Stimulated activated CD4-positive, alpha-beta T cell treated with anti-CD3 and anti-CD28 coated beads, Interleukin-15, amount 100 ng/mL, for 48 hours (primary cell): ENCODE measurements at places on chromosomes 13 and 19.

DNA sequence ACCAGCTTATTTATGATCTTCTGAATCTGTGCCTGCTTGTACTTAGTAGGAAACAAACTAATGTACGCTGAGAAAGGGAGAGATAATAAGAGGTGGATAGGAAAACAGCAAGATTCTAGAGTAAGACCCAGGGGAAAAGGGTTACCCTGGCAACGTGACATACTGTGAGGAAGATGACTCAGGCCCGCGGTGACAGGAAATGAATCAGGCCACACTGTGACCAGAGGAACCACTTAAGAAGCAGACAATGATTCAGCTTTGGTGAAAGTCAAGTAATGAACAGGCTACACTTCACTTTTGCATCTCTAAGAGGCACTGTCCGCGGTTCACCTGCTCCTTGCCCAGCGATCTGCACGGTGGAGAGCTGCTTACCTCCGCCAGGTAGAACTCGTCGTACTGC is 158.2 kb downstream of the NALCN start:
- peak; percentile 59 for DNase-seq

- DNase-seq, result no peak
These were observed 12.1 kb upstream of the SPART start for GRCh38 chr13:36358175-36358718.

GRCh38 chr19:632579-633067 is 714 bp downstream of the POLRMT start:
- DNase-seq, result peak; percentile 39

GRCh38 chr13:91278888-91279287 is 68.6 kb upstream of the MIR17HG start:
- no peak for DNase-seq

GRCh38 chr19:4061178-4061682 is 5.5 kb downstream of the ZBTB7A start:
- no peak for DNase-seq

DNA sequence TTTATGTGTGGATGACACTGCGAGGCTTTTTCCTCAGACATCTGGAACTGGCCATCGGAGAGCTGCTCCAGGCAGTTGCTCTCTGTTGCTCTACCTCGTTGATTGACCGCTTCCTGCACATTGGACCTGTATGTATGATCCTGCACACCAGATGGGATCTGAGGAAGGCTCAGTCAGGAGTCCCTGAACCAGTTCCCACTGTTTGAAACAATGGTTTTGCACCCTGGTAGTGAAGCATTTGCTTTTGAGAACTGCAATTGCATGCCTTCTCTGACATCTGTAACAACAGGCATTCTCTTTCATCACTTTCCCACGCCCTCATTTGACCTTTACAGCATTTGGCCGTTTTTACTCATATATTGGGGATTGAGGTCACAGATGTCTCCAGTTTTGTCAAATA is 61.1 kb upstream of the NPAS1 start:
- DNase-seq, result no peak

GRCh38 chr13:112601371-112601770 is 13.4 kb upstream of the TUBGCP3 start:
- DNase-seq, result no peak

- DNase-seq, result no peak
These were observed 38.3 kb upstream of the KCTD4 start for GRCh38 chr13:45238945-45239795.

GRCh38 chr19:42325896-42326771 is 699 bp downstream of the MEGF8 start:
- no peak for DNase-seq

GRCh38 chr19:22595422-22595821 is 38.7 kb upstream of the ZNF492 start:
- no peak for DNase-seq

DNA sequence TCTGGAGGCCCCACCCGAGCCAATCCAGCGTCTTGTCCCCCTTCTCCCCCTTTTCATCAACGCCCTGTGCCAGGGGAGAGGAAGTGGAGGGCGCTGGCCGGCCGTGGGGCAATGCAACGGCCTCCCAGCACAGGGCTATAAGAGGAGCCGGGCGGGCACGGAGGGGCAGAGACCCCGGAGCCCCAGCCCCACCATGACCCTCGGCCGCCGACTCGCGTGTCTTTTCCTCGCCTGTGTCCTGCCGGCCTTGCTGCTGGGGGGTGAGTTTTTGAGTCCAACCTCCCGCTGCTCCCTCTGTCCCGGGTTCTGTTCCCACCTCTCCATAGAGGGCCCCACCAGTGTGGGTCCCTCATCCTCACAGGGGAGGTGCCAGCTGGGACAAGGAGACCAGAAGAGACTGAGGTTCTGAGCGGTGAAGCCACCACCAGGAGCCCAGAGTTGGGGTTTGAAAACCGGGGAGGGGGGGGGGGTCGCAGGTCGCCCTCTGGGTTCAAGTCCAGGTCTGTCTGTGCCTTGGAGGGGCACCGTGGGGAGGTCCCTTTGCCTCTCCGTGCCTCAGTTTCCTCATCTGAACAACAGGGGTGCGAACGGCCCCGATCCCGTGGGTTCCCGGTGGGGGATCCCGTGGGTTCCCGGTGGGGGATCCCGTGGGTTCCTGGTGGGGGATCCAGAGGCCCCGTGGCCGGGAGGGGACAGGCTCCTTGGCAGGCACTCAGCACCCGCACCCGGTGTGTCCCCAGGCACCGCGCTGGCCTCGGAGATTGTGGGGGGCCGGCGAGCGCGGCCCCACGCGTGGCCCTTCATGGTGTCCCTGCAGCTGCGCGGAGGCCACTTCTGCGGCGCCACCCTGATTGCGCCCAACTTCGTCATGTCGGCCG is at the start of gene ELANE:
TSS of gene ELANE (plus strand) at position 168 of the 878 bp plus-strand sequence. CDS start at position 194, 26 bp downstream.
- no peak for DNase-seq

DNA sequence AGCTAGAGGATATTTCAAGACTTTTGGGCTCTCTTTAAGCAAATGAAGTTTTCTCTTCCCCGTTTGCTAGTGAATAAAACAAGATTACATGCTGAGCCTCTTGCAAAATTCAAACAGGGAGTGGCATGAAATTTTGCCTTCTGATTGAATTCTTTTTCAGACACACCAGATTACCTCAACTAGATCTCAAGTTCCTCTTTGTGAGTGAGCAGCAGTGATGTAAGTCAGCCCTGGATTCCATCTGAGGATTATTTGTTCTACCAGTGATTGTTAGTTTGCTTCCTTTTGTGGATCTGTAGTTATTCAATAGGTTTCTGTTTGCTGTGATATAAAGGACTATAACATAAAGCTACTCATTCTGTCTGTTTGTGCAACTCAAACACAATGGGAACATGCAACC is 407.7 kb downstream of the LMO7 start:
- DNase-seq, result no peak

GRCh38 chr13:32783067-32783466 is 196.8 kb downstream of the PDS5B start:
- peak; percentile 3 for DNase-seq

GRCh38 chr19:33197591-33198000 is 3.5 kb downstream of the LRP3 start:
- DNase-seq, result no peak

GRCh38 chr19:35344511-35345031 is 3.1 kb upstream of the FFAR1 start:
- DNase-seq, result no peak

DNA sequence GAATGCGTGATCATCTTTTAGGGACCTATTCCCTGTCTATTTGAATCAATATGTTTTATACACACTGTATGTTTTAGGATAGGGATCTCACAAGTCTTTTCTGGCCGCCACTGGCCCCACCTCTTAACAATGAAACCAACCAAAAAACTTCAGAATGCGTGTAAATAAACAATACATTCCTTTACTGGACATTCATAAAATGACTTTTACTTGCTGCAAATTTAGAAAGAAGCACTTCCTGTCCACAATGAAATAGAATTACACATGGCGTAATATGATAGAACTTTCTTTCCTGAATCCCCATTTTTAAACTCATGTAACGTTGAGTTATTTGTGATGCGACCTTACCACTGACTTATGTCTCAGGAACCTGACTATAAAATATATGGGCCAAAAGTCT is 233.6 kb downstream of the SLITRK6 start:
- DNase-seq, result no peak

DNA sequence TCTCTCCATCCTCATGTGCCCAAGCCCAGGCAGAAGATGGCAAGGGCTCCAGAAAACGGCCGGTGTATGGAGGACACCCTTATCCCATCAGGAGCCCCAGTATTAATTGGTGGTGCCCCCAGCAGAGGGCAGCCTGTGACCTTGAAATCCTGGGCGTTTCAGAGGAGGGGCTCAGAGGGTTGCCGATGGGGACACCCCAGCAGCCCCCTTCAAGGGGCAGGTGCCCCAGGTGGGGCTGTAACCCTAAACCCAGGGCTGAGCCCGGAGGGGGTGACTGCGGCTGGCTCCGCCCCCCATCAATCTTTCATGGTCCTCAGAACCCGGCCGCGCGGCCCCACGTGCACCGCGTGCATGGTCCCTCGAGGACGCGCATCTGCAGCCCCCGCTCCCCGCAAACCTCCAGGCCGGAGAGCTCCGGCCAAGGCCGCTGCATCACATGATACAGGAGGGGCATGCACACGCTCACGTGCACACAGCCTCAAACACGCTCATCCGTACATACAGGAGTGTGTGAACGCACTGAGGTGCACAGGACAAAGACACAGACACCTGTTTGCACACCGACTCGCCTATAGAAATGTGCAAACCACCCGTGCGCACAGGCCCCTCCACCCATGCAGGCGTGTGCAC is 949 bp downstream of the RAB3A start:
- DNase-seq, result no peak

DNA sequence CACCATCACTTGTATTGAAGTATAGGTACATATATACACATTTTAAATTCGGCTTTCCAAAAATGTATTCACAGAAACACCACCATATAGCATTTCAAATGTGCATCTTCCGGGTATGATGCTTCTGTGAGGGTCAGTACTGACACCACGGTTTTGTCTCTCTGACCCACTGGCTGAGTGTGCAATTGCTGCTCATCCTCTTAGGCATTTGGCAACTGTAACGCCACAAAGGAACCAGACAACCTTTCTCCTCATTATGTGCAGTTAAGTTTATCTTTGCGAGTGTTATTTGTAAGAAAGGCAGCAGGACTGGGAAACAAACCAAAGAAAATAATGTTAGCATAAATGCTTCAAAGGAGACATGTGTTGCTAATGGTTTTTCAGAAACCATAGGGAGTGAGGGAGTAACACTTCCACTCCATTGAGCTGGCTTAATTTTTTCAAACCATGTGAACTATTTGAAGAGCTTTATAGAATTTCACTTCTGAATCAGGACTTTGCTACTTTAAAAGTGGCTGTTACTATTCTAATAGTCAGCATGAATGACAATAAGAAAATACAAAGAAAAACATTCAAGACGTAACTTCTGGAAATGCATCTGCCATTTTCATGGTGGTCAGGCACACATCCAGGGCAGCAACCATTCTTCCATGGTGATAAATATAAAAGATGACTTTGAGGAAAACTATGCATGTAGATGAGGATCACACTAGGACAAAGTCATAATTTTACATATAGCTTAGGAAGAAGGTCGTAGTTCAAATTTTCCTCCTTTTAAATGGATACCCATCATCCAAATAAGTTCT is 423.3 kb downstream of the MZT1 start:
- no peak for DNase-seq

DNA sequence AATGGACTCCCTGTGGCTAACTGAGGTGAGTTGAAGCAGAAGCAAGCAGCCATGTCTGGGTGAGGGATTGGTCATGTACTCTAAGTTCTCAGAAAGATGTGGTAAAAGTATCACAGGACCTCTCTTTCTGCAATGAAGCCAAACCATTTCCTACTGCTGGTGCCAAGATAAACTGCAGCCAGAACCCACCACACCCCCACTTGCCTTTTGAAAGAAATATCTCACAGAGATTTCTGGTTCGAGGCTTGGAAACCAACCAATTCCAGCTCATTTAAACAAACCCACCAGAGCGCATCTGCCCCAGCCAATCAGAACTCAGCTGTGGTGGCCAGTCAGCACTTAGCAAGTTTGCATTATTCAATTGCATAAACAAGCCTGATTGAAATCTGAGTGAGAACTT is 204.5 kb upstream of the ATXN8OS start:
- no peak for DNase-seq

DNA sequence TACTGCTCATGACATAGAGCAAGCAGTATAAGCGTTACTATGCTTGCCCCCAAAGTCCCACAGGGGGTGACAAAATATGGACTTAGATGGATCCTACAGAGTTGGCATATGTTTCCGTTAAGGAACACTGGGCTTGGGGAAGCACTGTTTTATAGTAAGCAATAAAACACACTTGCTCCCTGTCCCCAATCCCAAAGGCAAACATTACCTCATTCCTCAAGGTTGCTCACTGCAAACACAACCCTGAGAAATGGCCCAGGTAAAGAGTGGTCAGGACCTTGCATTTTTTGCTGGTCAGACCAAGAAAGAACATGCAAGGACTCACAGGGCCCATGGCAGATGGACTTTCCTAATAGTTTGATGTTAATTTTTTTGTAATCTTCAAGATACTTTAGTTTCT is 32.3 kb downstream of the UGGT2 start:
- no peak for DNase-seq

DNA sequence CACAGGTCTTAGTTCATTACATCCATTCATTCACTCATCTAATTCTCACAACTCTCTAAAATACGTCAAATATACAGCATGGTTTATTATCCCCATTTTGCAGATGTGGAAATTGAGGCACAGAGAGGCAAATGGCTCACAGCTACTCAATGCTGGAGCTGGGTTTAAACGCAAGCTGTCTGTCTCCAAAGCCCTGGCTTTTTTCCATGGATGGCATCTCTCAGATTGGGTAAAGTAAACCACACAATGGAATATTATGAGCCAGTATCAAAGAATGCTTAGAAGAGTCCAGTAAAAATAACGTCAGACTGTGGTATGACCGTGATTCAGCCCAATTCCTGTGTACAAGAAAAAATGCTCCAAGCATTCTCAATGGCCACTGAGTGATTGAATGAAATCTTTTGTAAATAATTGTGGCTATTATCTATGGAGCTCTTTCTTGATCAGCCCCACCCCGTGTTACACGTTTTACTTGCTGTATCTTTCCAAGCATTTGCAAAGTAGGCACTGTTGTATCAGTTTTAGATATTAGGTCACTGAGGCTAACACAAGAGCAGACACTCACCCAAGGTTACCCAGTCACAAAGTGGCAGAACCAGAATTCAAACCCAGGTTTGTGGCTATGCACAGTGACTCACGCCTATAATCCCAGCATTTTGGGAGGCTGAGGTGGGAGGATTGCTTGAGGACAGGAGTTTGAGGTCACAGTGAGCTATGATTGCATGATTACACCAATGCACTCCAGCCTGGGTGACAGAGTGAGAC is 5.5 kb upstream of the ACP7 start:
- DNase-seq, result no peak

GRCh38 chr13:73273745-73274144 is 214.9 kb downstream of the KLF5 start:
- DNase-seq, result no peak

- no peak for DNase-seq
These were observed 95.0 kb upstream of the IRS2 start for GRCh38 chr13:109881347-109881725.

- DNase-seq, result no peak
These were observed at the start of gene TNFRSF19 for GRCh38 chr13:23570099-23570920. TSS of gene TNFRSF19 (plus strand) at chr13:23570412. CDS start at chr13:23590184, 19,772 bp downstream.

- no peak for DNase-seq
These were observed 43.6 kb downstream of the ARHGAP35 start for GRCh38 chr19:46904114-46905060.

GRCh38 chr13:50318887-50319286 is 303.6 kb downstream of the KCNRG start:
- DNase-seq, result no peak

- DNase-seq, result no peak
These were observed 17.8 kb downstream of the SULT2B1 start for GRCh38 chr19:48569814-48570213.

- no peak for DNase-seq
These were observed 2.1 kb upstream of the CEACAM7 start for GRCh38 chr19:41689993-41690800.

GRCh38 chr13:25380741-25381324 is 9.1 kb downstream of the ATP8A2 start:
- no peak for DNase-seq
